ENCODE measurements at places on chromosomes 5 and 9. TPM values are rescaled to one million over a fixed set of nuclear protein-coding genes. Genes with fewer than 3 reads are reported as not detected.

GRCh38 chr5:52977264-52977897, 11.8 kb upstream of the ITGA2 start:
- no peak overlapping the region for H3K4me3 ChIP-seq
- H3K36me3 ChIP-seq = no peaks in the 10 kb centered on the region
- DNase-seq = no peak
- no peak overlapping the region for H3K27ac ChIP-seq
- no peaks in the 10 kb centered on the region for H3K27me3 ChIP-seq

GRCh38 chr5:91301106-91301846, 81.8 kb downstream of the ARRDC3 start:
- H3K4me1 ChIP-seq = no peaks in the 10 kb centered on the region
- H3K4me3 ChIP-seq = no peak overlapping the region
- no peaks in the 10 kb centered on the region for H3K36me3 ChIP-seq
- DNase-seq = no peak

GRCh38 chr5:93654676-93655075, 71.7 kb downstream of the NR2F1 start:
- H3K36me3 ChIP-seq = no peaks in the 10 kb centered on the region
- H3K4me3 ChIP-seq = no peak overlapping the region
- H3K4me1 ChIP-seq = no peaks in the 10 kb centered on the region
- DNase-seq = no peak
- H3K27me3 ChIP-seq = no peaks in the 10 kb centered on the region

DNA sequence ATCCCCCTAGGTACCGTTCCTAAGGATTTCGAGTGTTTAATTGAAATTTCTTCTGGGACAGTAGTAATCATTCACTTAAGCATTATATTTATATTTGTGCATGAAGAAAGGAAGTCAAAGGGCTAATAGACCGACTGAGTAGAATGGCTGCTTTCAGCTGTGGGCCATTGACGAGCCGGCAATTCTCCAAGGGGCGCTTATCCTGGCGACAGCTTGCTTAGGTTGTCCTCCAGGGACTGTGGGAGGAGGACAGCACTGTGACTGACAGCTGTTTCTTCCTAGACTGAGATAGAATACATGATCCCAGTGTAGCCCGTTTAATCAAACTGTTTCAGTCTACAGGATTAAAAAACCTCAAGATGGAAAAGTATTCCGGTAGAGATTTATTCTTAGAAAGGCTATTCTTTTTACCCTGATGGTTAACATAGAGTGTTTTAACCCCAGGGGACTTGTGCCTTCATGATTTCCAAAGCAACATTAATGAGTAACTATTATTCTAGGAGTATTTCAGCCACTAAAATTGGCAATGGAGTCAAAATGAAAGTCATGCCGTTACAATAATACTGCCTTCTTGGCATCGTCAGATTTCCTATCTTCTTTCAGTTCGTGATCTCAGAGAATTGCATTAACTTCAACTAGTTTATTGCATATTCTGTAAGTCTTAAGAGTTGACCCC, 943.1 kb upstream of the WWC1 start:
- H3K4me1 ChIP-seq = no peaks in the 10 kb centered on the region
- no peaks in the 10 kb centered on the region for H3K27me3 ChIP-seq
- H3K27ac ChIP-seq = no peak overlapping the region
- H3K4me3 ChIP-seq = no peak overlapping the region

GRCh38 chr9:18361646-18362045, 112.3 kb upstream of the ADAMTSL1 start:
- no peaks in the 10 kb centered on the region for H3K27me3 ChIP-seq
- no peaks in the 10 kb centered on the region for H3K36me3 ChIP-seq
- H3K27ac ChIP-seq = no peak overlapping the region
- H3K4me3 ChIP-seq = no peak overlapping the region
- H3K4me1 ChIP-seq = peaks cover 3% of the 10 kb centered on the region

MYOZ3 gene
- total RNA-seq = 8.3 TPM

CNTNAP3B gene
- 11.8 TPM for total RNA-seq

PTPDC1 gene
- 12.3 TPM for total RNA-seq

TPPP gene
- total RNA-seq = 10.3 TPM

CBY3 gene
- not detected for total RNA-seq

Measured in heart left ventricle (tissue), 16 donors.